ENCODE measurements at places on chromosomes 13 and 19.

DNA sequence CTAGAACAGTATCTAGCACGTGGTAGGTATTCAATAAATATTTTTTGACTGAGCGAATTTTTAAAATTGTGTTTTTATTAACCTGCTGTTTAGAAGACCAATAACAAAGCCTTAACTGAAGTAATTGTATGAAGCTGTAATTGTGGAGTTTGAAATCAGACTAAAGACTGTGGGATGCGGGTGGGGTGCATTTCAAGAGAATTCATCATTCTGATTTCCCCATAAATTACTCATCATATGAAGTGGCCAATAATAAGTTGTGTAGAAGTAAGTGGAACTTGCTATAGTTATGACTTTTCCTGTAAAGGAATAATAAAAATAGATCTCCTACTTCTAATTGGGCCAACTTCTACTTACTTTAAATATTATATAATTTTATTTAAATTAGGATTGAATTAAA, 449.3 kb downstream of the PCDH9 start:
- DNase-seq: no peak

DNA sequence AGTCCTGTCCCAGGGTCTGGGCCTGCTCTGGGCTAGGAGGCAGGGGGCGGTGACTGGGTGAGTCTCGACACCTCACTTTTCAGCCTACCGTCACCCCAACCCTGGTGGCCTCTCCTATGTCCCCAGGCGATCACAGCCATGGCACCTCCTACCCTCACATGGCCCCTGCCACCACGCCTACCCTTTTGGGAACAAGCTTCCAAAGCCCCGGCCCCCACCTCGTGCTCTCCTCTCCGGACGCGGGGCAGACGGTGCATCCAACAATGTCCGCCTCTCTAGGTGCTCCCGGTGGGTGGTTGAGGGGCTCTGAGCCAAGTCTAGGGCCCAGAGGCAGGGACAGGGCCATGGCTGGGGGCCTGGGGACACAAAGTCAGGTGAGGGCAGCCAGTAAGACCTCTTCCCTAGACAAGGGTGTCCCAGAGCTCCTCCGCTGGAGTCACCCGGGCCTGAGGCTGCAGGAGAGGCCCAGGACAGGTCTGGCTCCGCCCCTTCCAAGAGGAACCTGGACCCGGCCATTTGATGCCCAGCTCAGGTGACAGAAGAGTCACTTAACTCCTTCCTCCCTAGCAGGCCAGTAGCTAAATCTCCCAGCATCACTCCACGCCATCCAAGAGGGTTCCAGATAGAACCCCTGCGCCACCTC, at the start of gene SYNE4:
SYNE4 (minus strand) TSS at position 478 of the 643 bp plus-strand sequence; CDS start at position 346, 132 bp downstream.
- no peak for DNase-seq

DNA sequence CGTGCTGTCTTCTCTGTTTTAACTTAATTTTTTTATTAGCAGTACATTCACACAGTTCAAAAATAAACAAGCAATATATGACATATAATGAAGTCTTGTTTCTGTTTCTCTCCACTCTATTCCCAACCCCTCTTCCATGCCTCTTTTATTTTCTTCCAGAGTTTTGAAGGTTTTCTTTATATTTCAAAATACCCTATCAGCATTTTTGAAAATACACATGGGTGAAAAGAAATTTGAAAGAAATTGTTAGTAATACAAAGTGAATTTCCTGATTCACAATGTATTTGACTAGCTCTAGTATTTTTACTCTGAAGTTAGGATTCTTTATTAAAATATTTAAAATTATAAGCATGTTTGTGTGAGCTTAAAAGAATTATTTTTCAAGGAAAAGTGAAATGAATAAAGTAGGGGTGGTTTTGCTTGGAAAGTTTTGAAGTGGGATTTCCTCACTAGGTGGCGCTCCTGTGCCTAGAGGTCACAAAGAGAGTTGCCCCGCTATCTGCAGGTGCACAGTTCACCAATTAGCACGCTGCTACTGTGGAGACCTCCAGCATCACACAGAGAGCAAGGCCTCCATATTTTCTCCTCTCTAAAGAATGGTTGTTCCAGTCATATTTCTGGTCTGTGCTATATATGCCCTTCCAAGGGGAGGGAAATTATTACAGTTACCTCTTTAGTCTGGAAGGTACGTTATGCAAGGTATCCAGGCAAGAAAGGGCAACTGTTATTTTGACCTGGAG, 37.6 kb downstream of the SOX21 start:
- peak; percentile 59 for DNase-seq

DNA sequence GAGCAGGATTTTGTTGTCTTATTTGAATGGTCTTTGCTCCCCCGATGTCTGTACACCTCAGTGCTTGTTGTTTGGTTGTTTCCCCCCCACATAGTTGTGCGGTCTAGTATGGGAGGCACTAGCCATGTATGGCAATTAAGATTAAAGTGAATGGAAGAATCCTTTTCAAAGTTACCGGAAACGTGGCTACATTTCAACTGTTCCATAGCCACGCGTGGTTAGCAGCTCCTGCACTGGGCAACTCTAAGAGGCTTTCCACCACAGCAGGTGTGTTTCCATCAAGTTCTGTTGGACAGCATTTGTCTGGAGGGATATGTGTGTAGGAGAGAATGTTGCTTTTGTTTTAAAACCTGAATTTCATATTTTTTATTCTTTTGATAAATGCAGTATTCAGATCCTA, 247.3 kb downstream of the GGACT start:
- no peak for DNase-seq

DNA sequence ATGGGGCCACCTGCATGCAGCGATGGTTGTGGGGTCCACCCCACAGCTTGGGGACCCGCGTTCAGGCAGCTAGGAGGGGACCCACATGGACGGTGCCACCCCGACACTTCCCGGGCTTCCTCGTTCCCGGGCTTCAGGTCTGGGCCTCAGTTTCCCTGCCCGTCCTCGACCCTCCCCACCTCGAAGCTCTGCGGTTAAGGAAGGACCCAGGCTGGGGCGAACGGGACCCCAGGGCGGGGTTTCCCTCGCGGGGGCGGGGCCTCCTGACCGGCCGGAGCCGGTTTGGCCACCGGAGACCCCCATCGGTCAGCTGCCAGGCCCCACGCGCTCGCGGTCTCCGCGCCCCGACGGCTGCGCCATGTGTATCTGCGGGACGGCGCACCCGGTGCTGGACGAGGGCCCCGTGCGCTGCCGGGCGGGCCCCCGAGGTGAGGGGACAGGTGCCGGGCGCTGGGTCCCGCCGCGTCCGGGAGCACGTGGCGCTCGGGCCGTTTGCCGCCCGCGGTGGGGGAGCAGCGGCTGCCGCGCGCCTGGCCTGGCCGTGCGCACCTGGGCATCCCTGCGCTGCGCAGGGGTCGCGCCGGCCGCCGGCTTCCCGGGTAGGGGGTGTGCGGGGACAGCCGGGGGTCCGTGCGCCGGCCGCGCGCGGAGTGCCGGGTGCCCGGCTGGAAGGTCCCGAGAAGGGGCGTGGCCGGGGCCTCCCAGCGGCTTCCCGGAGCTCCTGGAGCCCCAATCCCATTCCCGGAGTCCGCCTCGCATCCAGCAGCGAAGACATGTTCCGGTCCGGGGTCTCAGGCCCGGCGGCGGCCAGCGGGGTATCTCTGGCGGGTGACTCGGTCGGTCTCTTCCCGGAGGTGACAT, 4.2 kb downstream of the ARHGAP45 start:
- DNase-seq: no peak

All from activated CD4-positive, alpha-beta T cell treated with anti-CD3 and anti-CD28 coated beads, Interleukin-10, Interleukin-2, amounts not matched to agents 100 ng/mL and 50 ng/mL, durations not matched to agents 16 hours and 8 hours (primary cell).